ENCODE measurements at places on chromosomes 5 and 9.

GRCh38 chr5:935510-936084 is 42.9 kb downstream of the TRIP13 start:
- DNase-seq: no peak

DNA sequence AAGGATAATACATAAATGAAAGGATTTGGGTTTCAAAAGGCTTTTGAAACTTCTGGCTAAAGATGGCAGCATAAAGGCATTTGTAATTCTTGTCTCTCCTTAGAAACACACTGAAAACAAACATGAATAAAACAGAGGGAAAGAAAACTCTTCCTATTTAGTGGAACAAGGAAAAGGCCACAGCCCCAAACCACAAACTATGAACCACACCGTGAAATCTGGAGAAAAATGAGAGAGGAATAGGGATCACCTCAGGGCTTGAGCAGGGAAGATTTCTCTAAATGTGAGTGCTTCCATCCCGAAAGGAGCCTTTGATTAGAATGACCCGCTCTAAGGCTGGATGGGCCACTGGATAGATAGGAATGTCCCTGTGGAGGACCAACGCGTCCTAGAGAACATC is 119.6 kb downstream of the SEC61B start:
- DNase-seq: no peak

DNA sequence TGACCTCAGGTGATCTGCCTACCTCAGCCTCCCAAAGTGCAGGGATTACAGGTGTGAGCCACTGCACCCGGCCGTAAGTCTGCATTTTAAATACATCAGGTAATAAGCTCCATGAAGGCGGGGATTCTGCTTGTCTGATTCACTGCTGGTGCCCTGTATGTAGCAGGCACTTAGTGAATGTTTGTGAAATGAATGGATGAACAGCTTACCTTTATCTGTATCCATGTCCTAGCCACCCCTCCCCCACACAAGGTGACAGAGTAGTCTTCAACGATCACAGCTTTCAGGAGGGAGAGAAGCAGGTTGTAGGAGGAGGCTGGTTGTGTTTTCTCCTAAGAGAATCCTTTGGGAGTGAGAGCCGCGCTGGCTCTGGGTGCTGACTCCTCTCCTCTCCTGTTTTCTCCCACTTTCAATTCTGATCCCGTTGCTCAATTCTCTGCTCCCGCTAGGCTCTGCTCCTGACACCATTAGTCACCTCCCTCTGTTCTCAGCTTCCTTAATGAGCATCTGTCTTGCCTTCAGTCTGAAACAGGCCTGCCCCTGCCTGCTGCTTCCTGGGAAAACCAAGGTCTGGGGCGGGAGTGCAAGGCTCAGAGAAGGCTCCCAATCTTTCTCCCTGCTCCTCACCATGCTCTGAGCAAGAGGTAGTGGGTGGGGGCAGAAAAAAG is 88.8 kb upstream of the CTNNA1 start:
- no peak for DNase-seq

GRCh38 chr5:175692996-175693710 is 35.3 kb downstream of the HRH2 start:
- DNase-seq: no peak

DNA sequence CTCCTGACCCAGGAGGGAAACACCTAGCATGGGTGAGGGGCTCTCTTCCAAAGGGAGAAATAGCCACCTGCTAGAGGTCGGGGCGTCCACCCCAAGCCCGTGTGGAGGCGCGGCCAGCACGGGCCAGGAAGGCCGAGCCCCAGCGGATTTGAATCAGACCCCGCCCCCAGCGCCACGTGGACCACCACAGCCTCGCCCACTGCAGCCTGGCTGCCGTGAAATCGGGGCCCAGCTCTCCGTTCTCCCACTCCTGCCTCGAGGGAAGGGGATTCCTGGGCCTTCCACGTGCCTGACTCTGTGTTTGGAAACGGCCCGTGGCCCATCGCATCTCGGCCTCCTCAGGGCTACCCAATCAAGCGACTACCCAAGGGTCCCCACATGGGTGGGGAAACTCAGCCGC is 31.6 kb downstream of the SLC6A18 start:
- no peak for DNase-seq

GRCh38 chr5:96112703-96113102 is 151.1 kb upstream of the ELL2 start:
- DNase-seq: no peak

DNA sequence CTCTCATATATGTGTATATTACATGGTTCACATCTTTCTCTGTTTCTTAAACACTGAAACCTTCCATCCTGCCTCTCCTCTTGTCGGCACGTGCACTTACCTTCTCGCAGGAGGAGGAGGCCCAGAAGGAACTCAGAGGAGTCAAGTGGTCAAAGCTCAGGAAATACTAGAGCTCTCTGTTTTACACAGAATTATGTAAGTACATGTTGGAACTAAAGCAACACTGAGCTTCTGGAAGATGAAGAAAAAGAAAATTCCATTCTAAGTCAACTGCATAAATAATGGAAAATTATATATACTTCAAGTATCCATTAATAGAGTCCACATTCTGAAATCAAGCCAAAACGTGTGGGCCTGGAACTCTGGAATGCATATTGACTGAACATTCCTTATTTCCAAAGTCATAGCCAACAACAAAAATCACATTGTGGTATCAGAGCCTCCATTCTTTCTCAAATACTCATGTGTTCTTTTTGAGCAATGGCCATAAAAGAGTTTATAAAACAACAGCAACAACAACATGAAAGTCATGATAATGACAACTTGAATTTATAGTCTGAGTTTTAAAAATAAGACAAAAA is 121.5 kb upstream of the RAI14 start:
- no peak for DNase-seq

DNA sequence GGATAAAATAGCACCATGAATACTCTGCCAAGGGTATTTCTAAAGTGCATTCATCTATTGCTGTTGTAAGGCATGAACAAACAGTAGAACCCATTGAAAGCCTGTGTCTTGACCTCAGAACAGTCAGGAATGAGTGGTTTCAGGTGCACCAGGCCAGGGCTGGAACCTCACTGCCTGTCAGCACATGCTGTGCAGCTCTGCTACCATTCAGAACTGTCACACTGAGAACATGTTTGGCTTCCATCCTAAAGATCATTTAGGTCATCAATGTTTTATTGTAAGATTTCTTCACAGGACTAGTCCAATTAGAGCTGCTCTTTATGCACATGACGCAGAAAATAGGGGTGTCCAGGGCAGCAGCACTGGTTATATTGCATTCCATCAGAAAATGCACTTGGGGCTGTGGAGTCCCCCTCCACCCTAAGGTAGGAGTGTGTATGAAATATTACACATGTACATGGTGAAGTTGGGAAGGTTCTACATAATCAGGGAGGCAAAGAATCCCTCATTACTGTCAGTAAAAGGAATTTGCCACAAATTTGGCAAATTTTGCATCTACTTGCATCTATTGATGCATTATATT is 408.0 kb downstream of the CTNND2 start:
- DNase-seq: no peak

- no peak for DNase-seq
These were observed 128.1 kb downstream of the DMRTA1 start for GRCh38 chr9:22574740-22575139.

DNA sequence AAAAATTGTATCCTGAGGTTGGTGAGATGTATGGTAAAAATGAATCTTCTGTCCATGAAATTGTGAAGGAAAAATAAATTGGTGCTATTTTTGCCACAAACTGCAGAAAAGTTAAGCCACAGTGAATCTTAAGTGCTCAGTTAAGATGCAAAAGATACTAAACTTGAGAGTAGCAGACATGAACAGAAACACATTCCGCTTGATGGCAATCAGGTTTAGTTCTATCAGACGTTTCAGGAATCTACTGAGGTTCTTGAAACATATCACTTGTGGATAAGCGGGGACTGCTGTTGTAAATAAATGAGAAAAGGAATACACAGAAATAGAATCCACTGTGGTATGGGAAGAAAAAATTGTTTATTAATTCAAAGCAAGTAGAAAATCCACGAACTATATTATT is 311.2 kb upstream of the PRR16 start:
- no peak for DNase-seq

- DNase-seq: no peak
These were observed 80.9 kb downstream of the NSUN2 start for GRCh38 chr5:6551955-6552313.

DNA sequence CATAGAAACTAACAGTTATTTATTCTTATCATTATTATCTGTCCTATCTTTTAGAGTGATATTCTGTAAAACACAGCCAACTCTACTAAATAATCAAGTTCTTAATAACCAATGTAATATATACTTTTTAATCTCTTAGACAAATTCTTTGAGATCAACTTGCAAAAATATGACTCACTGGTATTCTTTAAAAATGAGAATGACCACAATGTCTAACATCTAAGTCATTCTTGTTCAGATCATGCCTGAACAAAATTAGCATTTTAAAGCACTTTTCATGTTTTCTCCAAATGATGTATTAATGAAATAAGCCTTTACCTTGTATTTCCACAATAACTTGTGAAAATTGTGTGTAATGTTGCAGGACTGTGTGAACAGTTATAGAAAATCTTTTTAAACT is 356.9 kb upstream of the RGMB start:
- no peak for DNase-seq

DNA sequence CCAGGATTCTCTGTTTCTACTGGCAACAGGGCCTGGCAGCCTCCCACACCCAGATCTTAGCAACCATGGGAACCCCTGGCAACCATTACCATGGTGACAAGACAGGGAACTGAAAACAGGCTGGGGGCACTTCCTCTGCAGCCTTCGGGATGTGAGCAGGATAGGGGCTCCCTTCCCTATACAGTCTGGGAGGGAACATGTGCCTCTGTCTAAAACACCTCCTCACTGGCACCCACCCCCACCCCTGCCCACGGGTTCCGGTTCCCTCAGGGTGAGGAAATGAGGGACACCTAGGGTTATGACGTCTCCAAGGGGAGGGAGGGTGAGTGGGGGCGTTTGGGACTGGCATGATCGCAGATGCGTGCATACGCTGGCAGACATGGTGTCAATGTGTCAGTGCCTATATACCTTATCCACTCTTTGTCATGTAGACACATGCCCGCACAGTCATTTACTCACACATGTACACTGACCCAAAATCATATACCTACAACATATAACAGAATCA is 3.0 kb upstream of the DNAJB5 start:
- peak; percentile 43 for DNase-seq

DNA sequence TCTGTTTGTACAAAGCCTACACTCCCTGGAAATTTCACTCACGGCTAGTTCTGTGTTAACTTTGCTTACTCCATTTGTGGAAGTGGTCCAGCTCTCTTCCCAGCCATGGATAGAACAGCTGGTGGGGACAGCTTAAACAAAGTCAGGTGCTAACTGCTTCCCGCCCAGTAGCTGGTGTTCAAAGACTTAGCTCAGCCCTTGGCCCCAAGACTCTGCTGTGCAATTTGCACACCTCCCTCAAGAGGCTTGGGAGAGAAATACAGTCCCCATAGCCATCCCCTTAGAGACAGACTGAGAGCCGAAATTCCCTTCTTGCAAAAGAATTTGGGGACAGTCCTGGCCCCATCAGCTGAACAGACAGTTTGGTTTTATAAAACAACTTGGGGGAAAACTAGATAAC is 73.8 kb upstream of the RAI14 start:
- no peak for DNase-seq

GRCh38 chr9:98479967-98480847 is 224.8 kb upstream of the TBC1D2 start:
- no peak for DNase-seq

- DNase-seq: no peak
These were observed 274.3 kb downstream of the CDH18 start for GRCh38 chr5:19713740-19714139.

DNA sequence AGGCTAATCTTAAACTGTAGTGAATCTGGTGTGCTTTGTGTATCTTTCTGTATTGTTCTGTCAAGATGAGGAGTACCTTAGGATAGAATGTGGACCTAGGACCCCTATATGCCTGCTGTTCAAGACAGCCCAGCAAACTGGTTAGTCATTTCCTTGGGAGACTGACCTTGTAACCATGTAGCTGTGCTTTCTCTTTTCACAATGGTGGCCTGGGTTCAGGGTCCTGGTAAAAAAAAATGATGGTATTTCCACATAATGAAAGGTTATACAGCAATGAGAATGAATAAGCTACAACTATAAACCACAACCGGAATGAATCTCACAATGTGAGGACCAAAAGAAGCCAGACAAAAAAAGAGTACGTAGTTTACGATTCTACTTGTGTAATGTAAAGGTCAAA is 36.4 kb upstream of the F2RL1 start:
- no peak for DNase-seq

DNA sequence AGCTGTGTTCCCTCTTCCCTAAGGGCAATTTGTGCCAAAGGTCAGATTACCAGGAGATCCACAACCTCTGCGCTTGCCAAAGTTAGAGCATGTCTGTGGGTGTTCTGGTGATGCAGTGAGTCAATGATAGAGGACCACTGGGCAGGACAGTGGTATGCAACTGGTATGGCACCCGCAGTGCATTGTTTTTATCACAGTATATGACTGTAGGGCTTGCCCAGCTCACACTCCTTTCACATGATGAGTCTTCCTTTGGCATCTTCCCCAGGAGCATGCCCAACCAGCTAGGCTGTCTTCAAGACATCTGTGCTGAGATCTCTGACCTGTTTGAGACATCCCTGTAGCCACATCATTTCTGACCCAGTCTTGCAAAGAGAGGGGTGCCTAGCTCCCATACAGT is 1650.0 kb upstream of the CDH6 start:
- DNase-seq: no peak

- DNase-seq: no peak
These were observed 9.0 kb downstream of the RGS14 start for GRCh38 chr5:177366528-177367322.

GRCh38 chr9:74721696-74722660 is 165.7 kb downstream of the TRPM6 start:
- DNase-seq: no peak

DNA sequence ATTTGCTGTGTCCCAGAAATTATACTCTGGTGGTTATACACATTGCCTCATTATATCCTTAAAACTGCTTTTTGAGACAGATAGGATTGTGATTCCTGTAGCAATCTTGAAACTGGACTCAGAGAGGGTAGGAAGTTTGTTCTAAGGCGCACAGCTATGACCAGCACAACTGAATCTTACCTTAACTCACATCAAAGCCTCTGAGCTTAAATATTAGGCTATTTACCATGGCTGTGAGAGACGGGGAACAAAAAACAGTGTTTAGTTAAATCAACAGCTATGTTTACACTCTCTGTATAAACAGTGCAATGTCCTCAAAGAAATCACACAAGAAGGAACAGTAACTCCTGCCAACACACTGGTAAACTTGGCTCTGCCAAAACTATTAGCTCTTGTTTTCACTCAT is 50.9 kb upstream of the TUT7 start:
- DNase-seq: no peak

GRCh38 chr9:125985998-125986655 is 239.0 kb downstream of the PBX3 start:
- no peak for DNase-seq
